ENCODE measurements at places on chromosomes 3 and 15.

- no peak for DNase-seq
Measured at GRCh38 chr3:23885210-23885609, 31.6 kb downstream of the NKIRAS1 start.

- no peak for DNase-seq
Measured at GRCh38 chr3:17023006-17023664, 138.4 kb downstream of the PLCL2 start.

GRCh38 chr3:177122183-177122856, 75.0 kb downstream of the TBL1XR1 start:
- DNase-seq = no peak

- no peak for DNase-seq
Measured at GRCh38 chr3:134084242-134084950, 54.7 kb upstream of the SLCO2A1 start.

GRCh38 chr3:125957674-125958510, 11.1 kb upstream of the ROPN1B start:
- no peak for DNase-seq

- DNase-seq = no peak
Measured at GRCh38 chr3:134885877-134886621, 91.0 kb downstream of the EPHB1 start.

DNA sequence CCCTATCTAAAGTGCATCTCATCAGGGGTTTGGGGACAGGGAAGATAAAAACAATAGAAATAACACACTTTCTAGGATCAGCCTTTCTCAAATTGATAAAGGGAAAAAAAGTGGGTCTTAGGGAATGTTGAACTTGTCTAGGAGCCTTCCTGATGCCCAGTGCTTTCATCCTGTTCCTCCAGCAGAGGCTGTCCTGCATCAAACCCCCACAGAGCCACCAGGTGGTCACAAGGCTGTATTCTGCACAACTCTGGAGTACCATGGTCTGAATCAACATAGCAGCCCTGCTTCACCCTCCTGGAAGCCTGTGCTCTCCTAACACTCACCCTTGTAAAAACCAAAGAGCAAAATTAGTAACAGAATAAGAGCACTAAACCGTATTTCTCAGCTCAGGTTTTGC, 118.5 kb upstream of the SLC25A36 start:
- DNase-seq = no peak

GRCh38 chr3:186787642-186788481, 4.5 kb downstream of the EIF4A2 start:
- no peak for DNase-seq

- no peak for DNase-seq
Measured at GRCh38 chr15:92617549-92618520, 37.7 kb downstream of the FAM174B start.

- DNase-seq = no peak
Measured at GRCh38 chr3:55169608-55170072, 241.8 kb upstream of the LRTM1 start.

GRCh38 chr3:122577409-122578031, at the start of gene PARP15:
Gene PARP15 (plus strand): TSS chr3:122577650. CDS start chr3:122577668, 18 bp downstream.
- DNase-seq = no peak

- DNase-seq = no peak
Measured at GRCh38 chr3:114642951-114643741, 349.3 kb downstream of the TIGIT start.

DNA sequence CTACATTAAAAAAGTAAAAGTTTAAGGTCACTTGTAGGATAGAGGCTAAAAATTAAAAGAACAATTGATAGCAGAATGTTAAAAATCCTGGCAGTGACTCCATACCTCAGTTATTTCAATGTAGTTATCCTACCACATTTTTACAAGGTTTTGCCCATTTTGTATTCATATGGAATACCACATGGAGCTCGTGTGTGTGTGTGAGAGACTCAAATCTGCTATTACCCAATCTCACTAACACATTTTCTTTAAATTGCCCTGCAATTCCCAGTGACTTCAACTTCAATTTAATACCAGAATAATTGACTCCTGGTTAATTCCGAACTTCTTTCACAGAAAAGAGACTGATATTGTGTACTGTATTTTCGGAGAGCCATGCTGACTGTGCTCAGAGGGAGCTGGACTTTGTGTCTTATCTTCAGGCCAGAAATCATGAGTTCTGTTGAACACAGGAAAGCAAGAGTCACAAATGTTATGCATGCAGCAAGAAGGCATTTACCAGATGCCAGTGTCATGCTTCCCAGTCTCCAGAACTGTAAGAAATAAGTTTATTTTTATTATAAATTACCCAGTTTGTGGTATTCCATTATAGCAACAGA, 529.0 kb upstream of the NECTIN3 start:
- DNase-seq = no peak

GRCh38 chr3:156509189-156510174, 45.4 kb downstream of the SSR3 start:
- peak; percentile 92 for DNase-seq

DNA sequence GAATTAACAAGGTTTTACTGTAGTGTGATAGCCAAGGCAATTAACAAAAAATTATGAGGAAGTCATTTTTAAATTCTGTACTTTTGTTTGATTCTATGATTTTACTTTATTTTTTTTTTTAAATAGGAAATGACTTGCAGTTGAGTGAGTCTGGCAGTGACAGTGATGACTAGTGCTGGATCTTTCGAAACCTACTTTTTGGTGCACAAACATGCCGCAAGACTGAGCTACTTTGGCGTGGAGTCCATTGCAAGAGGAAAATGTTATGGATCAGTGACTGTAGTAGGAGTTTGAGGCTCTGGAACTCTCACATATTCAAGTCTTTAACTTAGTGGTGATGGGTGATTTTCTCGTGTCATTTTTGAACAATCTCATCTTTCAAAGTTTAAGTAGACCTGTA, 11.6 kb downstream of the EAF1 start:
- no peak for DNase-seq

DNA sequence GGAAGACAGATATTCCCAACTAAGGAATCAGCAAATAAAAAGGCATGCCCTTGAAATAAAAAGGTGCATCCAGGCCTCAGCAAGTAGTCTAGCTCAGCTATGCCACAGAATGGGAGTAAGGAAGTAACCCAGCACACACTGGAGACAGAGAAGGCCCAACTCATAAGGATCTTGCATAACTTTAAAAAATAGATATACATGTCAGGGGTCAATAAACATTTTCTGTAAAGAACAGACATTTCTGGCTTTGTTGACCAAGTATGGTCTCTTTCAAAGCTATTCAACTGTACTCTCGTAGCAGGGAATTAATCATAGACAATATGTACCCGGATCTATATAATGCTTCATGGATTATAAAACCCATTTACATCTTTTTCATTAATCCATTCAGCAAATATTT, 449.3 kb downstream of the TAFA4 start:
- DNase-seq = no peak

DNA sequence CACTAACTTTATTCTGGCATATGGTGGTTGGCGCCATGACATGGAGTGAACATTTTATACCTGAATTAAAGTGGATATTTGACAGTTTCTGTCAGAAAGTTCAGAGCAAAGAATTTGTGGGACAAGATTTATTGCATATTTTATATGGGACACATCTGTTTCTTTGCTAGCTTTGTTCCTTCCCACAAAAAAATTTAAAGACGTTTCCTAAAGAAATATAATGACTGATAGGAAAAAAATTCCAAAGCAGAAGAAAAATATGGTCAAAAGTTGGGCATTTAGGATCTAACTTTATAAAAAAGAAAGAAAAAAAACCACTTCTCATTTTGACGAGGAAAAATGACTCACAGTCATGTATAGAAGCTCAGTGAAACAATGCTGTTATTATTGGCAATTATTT, 101.6 kb downstream of the GREM1 start:
- no peak for DNase-seq

- no peak for DNase-seq
Measured at GRCh38 chr15:77554306-77555080, 78.2 kb downstream of the LINGO1 start.

GRCh38 chr15:38471974-38472373, 18.0 kb downstream of the FAM98B start:
- no peak for DNase-seq

GRCh38 chr3:173921732-173922131, 524.2 kb downstream of the NLGN1 start:
- no peak for DNase-seq

DNA sequence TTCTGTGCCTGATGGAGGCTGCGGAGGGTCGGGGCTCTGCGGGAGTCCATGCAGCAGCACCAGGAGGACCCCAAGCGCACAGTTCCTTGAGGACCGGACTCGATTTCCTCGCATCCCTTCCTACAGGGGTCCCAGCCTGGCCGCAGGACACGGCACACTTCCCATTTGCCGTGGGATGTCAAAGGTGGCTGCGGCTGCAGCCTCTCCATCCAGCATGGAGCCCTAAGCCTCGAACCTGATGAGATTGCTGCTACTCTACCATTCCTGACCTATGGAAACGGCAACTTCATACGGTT, 40.6 kb downstream of the RGMA start:
- no peak for DNase-seq

DNA sequence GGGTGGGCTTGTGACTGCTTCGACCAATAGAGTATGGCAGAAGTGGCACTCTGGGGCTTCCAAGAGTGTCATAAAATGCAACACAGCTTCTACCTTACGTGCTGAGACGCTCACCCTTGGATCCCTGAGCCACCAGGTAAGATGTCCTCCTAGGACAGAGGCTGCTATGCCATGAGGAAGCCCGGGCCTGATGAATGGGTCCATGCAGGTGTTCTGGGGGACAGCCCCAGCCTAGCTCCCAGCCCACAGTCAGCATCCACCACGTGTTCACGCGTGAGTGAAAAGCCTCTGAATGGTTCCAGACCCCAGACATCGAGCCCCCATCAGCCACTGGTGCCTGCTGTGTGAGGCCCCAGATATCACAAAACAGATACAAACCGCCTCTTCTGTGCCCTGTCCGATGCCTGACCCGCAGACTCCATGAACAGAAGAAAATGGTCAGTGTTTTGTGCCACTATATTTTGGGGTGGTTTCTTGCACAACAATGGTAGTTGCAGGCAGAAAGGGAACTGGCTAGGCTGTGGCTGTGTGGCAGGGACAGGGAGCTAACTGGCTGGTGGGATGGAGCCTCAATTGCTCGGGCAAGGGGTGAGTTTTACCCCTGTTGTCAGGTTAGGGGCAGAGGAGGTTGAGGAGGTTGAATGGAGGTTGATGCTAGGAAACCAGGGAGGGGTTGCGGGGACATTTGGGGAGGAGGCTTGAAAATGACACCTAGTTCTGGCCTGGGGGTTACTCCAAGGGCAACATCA, 92.2 kb downstream of the LINGO1 start:
- no peak for DNase-seq

DNA sequence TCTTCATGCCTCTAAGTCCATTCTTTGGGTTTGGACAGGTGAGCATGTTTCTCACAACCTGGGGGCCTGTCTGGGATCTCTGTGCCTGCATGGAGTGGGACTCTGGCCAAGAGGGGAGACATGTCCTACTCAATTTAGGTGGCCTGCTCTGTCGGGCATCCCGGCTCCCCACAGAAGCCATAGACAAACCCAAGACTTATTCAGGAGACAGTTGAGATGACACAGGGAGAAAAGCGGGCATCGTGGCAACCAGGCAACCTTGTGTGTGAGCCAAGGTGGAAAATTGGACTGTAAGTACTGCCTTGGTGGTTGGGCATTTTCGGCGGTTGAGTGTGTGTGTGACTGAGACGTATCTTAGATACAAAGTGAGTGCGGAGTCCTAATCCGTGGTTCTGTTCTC, 40.5 kb downstream of the PPCDC start:
- DNase-seq = no peak

DNA sequence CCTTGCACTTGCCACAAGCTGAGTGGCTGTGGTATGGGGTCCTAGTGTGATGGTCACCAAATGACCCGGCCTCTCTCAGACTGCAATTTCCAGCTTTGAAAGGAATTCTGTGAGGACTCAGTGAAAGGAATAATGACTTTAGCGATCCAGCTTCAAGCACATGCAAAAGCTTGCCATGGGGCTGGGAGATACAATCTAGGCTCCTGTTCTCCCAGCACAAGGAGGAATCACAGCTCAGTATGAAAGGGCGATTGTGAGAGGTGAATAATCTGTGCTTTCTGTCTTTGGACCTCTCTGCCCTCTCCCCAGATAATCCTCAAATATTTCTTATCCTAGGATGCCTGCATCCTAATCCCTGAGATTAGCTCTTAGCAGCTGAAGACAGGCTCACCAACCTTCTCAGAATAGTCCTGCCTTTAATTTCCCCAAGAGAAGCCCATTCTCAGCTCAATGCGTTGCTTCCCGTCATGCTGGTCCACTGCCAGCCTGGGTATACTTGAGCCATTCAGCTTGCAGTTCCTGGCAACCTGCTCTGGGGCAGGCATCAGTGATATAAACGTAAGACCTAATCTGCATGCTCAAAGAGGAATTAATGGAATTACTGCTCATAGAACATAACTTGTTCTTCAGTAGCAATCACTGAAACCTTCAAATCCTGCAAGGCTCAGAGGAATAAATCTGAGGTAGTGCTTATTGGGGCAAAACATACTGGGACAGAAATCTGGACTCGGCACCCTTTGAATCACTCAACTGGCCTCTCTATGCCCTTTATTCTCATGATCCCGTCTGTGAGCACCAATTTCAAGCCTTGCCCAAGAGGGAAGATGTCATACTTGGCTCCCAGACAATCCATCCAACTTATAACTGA, 15.1 kb downstream of the TLNRD1 start:
- no peak for DNase-seq

- DNase-seq = no peak
Measured at GRCh38 chr3:23288286-23288685, 85.2 kb downstream of the UBE2E2 start.

Data from NCI-H1694 treated with DMSO at 0.1 percent for 48 hours (cell line).